Psoas muscle (tissue), 8 donors: ENCODE measurements at places on chromosomes 2 and 18. TPM values are rescaled to one million over a fixed set of nuclear protein-coding genes. Genes with fewer than 3 reads are reported as not detected.
A peak's percentile ranks its signal among the peaks of the same experiment; 100 is the strongest.

SERPINB3 gene
- total RNA-seq = not detected

WDR35 gene
- total RNA-seq = 3.7 TPM

CFC1 gene
- not detected for total RNA-seq

TEX44 gene
- total RNA-seq = not detected

ANKRD23 gene
- 1,017 TPM for total RNA-seq

MYOM1 gene
- 388 TPM for total RNA-seq

BMP10 gene
- total RNA-seq = not detected

GRCh38 chr2:6955511-6956136, 38.4 kb downstream of the RNF144A start:
- H3K4me1 ChIP-seq = peaks cover 38% of the 10 kb centered on the region
- no peaks in the 10 kb centered on the region for H3K36me3 ChIP-seq
- no peaks in the 10 kb centered on the region for H3K27me3 ChIP-seq
- DNase-seq = no peak
- H3K27ac ChIP-seq = no peak overlapping the region

DNA sequence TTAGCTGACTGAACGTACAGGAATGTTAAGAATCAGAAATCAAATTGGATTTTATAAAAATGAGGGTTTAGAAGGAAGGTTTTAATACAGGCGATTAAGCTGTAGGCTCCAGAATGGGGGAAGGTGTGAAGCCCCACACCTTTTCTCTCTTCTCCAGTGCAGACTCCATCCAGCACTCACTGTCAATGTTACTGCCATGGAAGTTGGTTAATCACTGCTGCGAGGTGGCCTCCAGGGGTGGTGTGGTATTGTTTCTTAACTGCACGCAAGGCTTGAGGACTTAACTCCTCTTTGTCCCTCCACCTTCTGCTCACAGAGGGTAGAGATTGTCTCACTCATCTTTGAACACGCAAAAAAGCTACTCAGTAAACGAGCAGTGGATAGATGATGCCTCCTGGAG, 26.9 kb upstream of the YWHAQ start:
- H3K27me3 ChIP-seq = no peaks in the 10 kb centered on the region
- H3K4me3 ChIP-seq = no peak overlapping the region
- H3K36me3 ChIP-seq = no peaks in the 10 kb centered on the region
- peaks cover 8% of the 10 kb centered on the region for H3K4me1 ChIP-seq
- no peak for DNase-seq
- no peak overlapping the region for H3K27ac ChIP-seq

DNA sequence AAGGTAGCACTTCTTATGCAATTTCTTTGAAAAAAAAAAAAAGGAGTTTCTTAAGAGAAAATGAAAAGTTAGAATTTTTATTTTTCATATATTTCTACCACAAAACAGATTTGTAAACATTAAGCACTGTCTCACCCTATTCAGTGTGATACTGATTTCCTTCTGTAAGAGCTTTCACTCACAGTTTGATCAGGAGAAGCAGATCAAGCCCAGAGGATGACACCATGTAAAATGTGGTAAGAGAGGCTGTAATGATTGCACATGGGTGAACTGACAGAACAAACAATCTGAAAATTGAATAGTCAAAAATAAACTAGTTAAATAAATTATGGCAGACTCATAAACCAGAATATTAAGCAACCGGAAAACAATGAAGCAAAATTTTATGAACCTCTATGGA, 54.5 kb downstream of the MEMO1 start:
- H3K36me3 ChIP-seq = no peaks in the 10 kb centered on the region
- H3K4me1 ChIP-seq = peaks cover 9% of the 10 kb centered on the region
- H3K27me3 ChIP-seq = no peaks in the 10 kb centered on the region
- no peak overlapping the region for H3K27ac ChIP-seq

GRCh38 chr2:182622231-182622630, 93.8 kb upstream of the DNAJC10 start:
- no peak for DNase-seq
- no peaks in the 10 kb centered on the region for H3K4me1 ChIP-seq
- H3K4me3 ChIP-seq = no peak overlapping the region
- H3K27ac ChIP-seq = no peak overlapping the region

- H3K27ac ChIP-seq = no peak overlapping the region
- H3K4me1 ChIP-seq = peaks cover 8% of the 10 kb centered on the region
- no peaks in the 10 kb centered on the region for H3K36me3 ChIP-seq
- H3K27me3 ChIP-seq = no peaks in the 10 kb centered on the region
Measured at GRCh38 chr2:224023188-224023587, 15.9 kb downstream of the SERPINE2 start.

DNA sequence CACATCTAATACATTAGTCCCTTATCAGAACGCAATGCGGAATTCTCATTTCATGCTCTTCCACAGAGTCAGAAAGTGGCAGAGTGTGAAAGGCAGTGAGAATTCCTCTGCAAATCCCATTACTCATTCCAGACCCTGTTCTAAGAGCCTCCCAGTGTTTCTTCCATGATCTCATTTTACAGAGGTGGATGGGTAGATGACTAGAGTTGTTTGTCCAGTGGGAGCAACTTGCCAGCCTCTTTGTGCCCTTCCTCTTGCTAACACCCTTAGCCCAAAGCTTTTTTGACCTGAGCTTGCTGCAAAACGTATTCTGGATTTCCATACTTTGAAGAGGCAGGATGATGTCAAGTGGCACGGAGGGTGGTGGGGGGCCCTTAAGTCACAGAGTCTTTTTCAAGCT, 467.7 kb upstream of the RGPD4 start:
- H3K4me1 ChIP-seq = no peaks in the 10 kb centered on the region
- H3K4me3 ChIP-seq = no peak overlapping the region
- H3K36me3 ChIP-seq = no peaks in the 10 kb centered on the region
- no peak overlapping the region for H3K27ac ChIP-seq
- no peaks in the 10 kb centered on the region for H3K27me3 ChIP-seq
- DNase-seq = no peak

- H3K36me3 ChIP-seq = no peaks in the 10 kb centered on the region
- H3K4me1 ChIP-seq = no peaks in the 10 kb centered on the region
- H3K4me3 ChIP-seq = no peak overlapping the region
- no peaks in the 10 kb centered on the region for H3K27me3 ChIP-seq
Measured at GRCh38 chr18:26710470-26711096, 154.9 kb downstream of the AQP4 start.

GRCh38 chr2:124241-124880, 78.1 kb upstream of the FAM110C start:
- no peaks in the 10 kb centered on the region for H3K36me3 ChIP-seq
- no peaks in the 10 kb centered on the region for H3K4me1 ChIP-seq
- H3K27me3 ChIP-seq = no peaks in the 10 kb centered on the region

- no peaks in the 10 kb centered on the region for H3K27me3 ChIP-seq
Measured at GRCh38 chr2:28137221-28137620, 246.7 kb downstream of the BABAM2 start.

DNA sequence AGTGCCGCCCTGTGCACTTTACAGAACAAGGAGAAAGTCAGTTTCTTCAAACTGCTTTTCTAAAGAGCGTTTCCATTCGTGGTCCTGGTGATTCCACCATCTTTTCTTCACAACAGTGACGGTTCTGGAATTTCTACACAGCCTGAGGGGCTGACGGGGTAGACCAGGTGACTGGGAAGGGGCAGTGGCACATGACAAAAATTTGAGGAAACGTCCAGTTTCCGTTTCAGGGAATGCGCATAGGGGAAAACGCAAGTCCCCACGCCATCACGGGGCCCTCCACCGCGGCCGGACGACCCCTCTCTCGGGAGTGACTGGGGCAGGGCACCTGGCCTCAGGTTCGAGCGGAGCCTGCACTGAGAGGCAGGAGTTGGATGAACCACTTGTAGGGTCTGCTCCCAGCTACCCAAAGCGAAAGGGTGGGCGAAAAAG, 980 bp upstream of the SPTBN1 start:
- DNase-seq = no peak
- H3K27me3 ChIP-seq = no peaks in the 10 kb centered on the region
- peaks cover 15% of the 10 kb centered on the region for H3K4me1 ChIP-seq
- H3K4me3 ChIP-seq = peak overlapping the region; percentile 85

GRCh38 chr18:35407871-35408481, 30.8 kb upstream of the ZNF396 start:
- no peak overlapping the region for H3K4me3 ChIP-seq
- no peak for DNase-seq
- no peaks in the 10 kb centered on the region for H3K4me1 ChIP-seq
- H3K27ac ChIP-seq = no peak overlapping the region
- no peaks in the 10 kb centered on the region for H3K36me3 ChIP-seq

DNA sequence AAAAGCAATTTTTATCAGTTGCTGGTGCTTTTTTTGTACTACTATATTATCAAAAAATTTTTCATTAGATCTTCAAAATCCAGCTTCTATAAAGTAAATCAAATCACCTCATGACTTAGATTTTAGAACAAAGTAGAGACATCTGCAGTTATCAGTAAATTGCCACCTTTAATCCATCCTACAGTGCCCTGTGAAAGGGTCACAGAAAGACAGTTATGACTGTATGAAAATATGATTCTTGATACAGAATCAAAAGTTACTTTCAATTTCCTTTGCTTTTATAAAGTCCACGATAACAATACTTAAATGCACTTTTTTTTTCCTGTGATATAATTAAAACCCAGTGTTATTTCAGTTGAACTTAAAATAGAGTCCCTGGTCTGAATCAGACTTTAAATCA, 61.4 kb downstream of the PRPF40A start:
- no peak overlapping the region for H3K27ac ChIP-seq
- H3K36me3 ChIP-seq = peaks cover 3% of the 10 kb centered on the region

GRCh38 chr2:23616630-23617029, 231.7 kb downstream of the KLHL29 start:
- H3K4me1 ChIP-seq = peaks cover 13% of the 10 kb centered on the region
- DNase-seq = no peak
- H3K36me3 ChIP-seq = no peaks in the 10 kb centered on the region
- H3K4me3 ChIP-seq = no peak overlapping the region
- peak overlapping the region; percentile 69 for H3K27ac ChIP-seq
- no peaks in the 10 kb centered on the region for H3K27me3 ChIP-seq

GRCh38 chr2:144389930-144390311, 130.0 kb downstream of the ZEB2 start:
- H3K4me3 ChIP-seq = no peak overlapping the region
- H3K27me3 ChIP-seq = no peaks in the 10 kb centered on the region
- no peak overlapping the region for H3K27ac ChIP-seq
- DNase-seq = no peak
- H3K4me1 ChIP-seq = peaks cover 8% of the 10 kb centered on the region

DNA sequence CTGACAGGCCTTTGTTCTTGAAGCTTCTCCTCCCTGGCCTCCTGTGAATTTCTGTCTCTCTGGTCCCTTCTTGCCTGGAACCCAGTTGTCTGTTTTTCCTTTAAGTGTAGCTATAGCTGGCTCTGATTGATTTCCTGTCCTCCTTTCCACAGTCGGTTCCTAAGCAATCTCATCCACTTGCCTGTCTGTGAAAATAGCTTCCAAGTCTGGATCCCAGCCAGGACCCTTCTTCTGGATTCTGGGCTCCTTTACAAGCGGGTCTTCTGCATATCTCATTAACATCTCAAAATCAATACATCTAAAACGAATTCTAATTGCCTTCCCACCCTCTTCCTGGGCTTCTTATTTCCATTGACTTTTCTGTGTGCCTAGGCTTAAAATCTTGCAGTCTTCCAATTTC, 124.9 kb downstream of the DAW1 start:
- H3K4me3 ChIP-seq = no peak overlapping the region
- no peak overlapping the region for H3K27ac ChIP-seq
- no peaks in the 10 kb centered on the region for H3K27me3 ChIP-seq
- no peaks in the 10 kb centered on the region for H3K4me1 ChIP-seq
- no peaks in the 10 kb centered on the region for H3K36me3 ChIP-seq
- DNase-seq = no peak

- H3K4me3 ChIP-seq = no peak overlapping the region
- no peaks in the 10 kb centered on the region for H3K36me3 ChIP-seq
- H3K27me3 ChIP-seq = no peaks in the 10 kb centered on the region
- no peak overlapping the region for H3K27ac ChIP-seq
- DNase-seq = no peak
Measured at GRCh38 chr2:150909613-150910012, 352.1 kb downstream of the RBM43 start.

- no peak overlapping the region for H3K27ac ChIP-seq
- no peak overlapping the region for H3K4me3 ChIP-seq
- H3K4me1 ChIP-seq = no peaks in the 10 kb centered on the region
- H3K36me3 ChIP-seq = no peaks in the 10 kb centered on the region
- no peak for DNase-seq
- no peaks in the 10 kb centered on the region for H3K27me3 ChIP-seq
Measured at GRCh38 chr2:132521341-132521740, 104.7 kb downstream of the GPR39 start.

DNA sequence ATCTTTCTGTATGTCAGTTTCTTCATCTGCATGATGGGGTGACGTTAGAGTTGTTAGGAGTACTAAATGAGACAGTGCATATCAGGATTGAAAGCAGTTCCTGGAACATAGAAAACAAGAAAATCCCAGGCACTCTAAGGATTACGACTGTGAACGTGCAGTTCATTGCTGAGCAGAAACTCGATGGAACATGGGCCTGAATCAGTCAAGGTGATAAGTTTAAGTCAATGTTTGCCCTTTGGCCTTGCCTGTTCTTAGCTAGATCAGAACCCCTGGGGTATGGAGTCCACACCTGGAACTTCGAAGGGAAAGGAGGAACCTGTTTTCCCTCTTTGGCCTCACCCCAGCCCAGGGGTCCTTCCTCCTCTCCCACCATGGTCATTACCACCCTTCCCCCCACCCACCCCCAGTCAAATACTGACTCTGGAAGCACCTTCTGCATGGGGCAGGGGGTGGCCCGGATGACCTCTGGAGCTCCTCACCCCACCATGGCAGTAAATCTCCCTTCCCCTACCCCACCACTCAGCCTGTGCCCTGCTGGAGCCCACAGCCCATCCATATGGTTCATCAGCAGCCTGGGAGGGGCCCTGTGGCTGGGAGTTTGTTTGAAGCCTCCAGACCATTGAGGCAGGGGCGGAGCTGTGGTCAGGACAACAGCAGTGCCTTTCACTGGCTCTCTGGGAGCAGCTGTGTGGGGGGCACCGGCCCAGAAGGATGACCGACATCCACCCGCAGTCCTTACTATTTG, 164.1 kb downstream of the SMAD7 start:
- H3K4me1 ChIP-seq = peaks cover 29% of the 10 kb centered on the region
- no peak overlapping the region for H3K4me3 ChIP-seq
- H3K27me3 ChIP-seq = no peaks in the 10 kb centered on the region
- no peak for DNase-seq

DNA sequence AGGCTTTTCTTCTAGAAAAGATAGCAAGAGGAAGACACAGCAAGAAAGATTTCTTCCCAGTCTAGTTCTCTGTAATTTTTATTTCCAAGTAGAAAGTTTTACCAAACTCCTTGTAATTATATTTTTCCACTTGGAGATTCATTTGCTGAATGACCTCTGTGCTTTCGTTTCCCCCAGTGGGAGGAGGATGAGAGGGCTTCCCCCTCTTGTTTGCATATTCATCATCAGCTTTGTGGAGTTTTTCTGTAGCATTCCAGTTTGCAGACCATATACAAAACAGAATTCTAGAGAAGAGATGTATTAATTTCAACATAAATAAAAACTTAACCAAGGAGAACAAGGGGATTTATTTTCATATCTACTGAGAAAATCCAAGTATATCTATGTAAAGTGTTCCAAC, 51.3 kb downstream of the RMDN2 start:
- no peak overlapping the region for H3K4me3 ChIP-seq
- no peaks in the 10 kb centered on the region for H3K27me3 ChIP-seq
- H3K36me3 ChIP-seq = no peaks in the 10 kb centered on the region
